Uterus (tissue), 4 donors: ENCODE measurements at places on chromosomes 3 and 15. TPM values are rescaled to one million over a fixed set of nuclear protein-coding genes. Genes with fewer than 3 reads are reported as not detected.
A peak's percentile ranks its signal among the peaks of the same experiment; 100 is the strongest.

DNA sequence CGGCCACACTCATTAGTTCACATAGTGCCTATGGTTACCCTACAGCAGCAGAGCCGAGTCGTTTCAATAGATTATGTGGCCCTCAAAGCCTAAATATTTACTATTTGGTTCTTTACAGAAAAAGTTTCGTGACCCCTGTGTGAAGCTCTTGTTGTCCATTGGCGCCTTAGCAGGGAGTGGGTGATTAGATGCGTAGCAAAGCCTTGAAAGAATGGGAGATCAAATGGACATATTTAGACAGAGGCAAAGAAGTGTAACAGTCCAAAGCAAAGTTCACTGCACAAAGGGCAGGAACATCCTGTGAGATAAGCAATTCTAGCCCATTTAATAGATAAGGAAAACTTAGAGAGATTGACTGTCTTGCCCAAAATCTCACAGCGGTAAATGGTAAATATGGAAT is 247.4 kb upstream of the TRIM42 start:
- DNase-seq = no peak
- H3K4me1 ChIP-seq = no peaks in the 10 kb centered on the region
- no peak overlapping the region for H3K27ac ChIP-seq
- no peaks in the 10 kb centered on the region for H3K36me3 ChIP-seq

GRCh38 chr3:8872261-8872660 is 91.0 kb downstream of the RAD18 start:
- H3K4me3 ChIP-seq = no peak overlapping the region
- H3K27me3 ChIP-seq = no peaks in the 10 kb centered on the region
- H3K4me1 ChIP-seq = no peaks in the 10 kb centered on the region
- H3K27ac ChIP-seq = no peak overlapping the region
- no peaks in the 10 kb centered on the region for H3K36me3 ChIP-seq

GRCh38 chr3:150014782-150015181 is 44.1 kb upstream of the PFN2 start:
- H3K27me3 ChIP-seq = no peaks in the 10 kb centered on the region
- H3K4me3 ChIP-seq = no peak overlapping the region
- DNase-seq = no peak
- no peak overlapping the region for H3K27ac ChIP-seq
- no peaks in the 10 kb centered on the region for H3K36me3 ChIP-seq

DNA sequence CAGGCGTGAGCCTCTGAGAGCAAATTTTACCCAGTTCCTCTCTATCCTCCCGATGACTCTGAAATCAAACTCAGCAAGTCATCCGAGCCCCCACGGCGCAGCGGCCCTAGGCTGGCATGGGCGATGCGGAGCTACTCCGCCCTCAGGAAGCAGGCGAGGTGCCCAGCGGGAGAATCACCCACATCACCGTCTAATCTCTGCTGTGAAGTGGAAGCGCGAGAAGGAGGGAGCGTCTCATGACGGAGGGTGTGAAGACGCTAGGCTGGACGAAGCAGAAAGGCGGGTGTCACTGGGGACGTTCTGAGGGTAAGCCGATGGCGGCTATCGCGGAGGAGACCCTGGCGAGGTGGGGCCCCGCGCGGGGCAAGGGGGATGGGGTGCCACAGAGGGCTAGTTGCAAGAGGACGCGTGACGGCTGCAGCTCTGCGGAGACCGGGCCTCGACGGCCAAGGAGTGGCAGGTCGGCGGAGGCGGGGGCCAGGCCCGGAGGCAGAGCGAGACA is 9.1 kb upstream of the GNAI2 start:
- peak overlapping the region; percentile 35 for H3K4me3 ChIP-seq
- no peaks in the 10 kb centered on the region for H3K4me1 ChIP-seq
- no peaks in the 10 kb centered on the region for H3K27me3 ChIP-seq
- no peak for DNase-seq
- peak overlapping the region; percentile 82 for H3K27ac ChIP-seq
- H3K36me3 ChIP-seq = no peaks in the 10 kb centered on the region

- no peak for DNase-seq
- no peaks in the 10 kb centered on the region for H3K27me3 ChIP-seq
- H3K4me1 ChIP-seq = no peaks in the 10 kb centered on the region
- H3K36me3 ChIP-seq = no peaks in the 10 kb centered on the region
- H3K4me3 ChIP-seq = no peak overlapping the region
These were observed 10.3 kb downstream of the GK5 start for GRCh38 chr3:142215106-142215505.

DNA sequence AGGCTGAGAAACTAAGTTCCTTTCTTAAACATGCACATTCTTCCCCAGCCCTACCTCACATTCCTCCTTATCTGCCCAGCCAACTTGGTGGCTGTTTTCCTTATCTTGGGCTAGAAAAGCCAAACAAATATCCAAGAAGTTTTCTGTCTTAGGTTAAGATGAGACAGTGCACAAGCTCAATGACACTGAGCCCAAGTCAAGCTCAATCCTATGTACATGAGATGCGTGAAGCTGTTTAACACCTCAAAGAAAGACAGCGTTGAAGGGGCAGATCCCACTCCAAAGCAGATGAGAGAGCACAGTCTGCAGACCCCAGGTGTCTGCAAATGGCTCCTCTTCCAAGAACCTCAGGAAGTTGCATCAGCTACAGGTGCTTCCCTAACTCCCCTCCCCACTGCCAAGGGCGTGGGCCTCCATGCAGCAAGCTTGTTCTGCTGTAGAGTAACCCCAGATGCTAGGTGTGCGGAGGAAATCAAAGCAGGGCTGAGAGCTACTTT is 16.6 kb downstream of the LRRC2 start:
- H3K4me3 ChIP-seq = no peak overlapping the region
- H3K4me1 ChIP-seq = no peaks in the 10 kb centered on the region
- no peaks in the 10 kb centered on the region for H3K36me3 ChIP-seq
- DNase-seq = no peak

- no peak overlapping the region for H3K27ac ChIP-seq
- no peak overlapping the region for H3K4me3 ChIP-seq
- H3K27me3 ChIP-seq = no peaks in the 10 kb centered on the region
- no peaks in the 10 kb centered on the region for H3K4me1 ChIP-seq
- no peak for DNase-seq
These were observed 615.7 kb downstream of the TBL1XR1 start for GRCh38 chr3:176581589-176581988.

The CCDC54 gene
- not detected for total RNA-seq

GRCh38 chr3:110589341-110589740 is 482.3 kb upstream of the NECTIN3 start:
- H3K4me3 ChIP-seq = no peak overlapping the region
- H3K27ac ChIP-seq = no peak overlapping the region
- no peaks in the 10 kb centered on the region for H3K27me3 ChIP-seq
- no peaks in the 10 kb centered on the region for H3K36me3 ChIP-seq
- H3K4me1 ChIP-seq = no peaks in the 10 kb centered on the region
- no peak for DNase-seq

The CCNB2 gene
- total RNA-seq = 21.8 TPM

The GP5 gene
- 0.24 TPM for total RNA-seq

The CFAP20DC gene
- total RNA-seq = 5.1 TPM

The TMEM212 gene
- total RNA-seq = not detected

GRCh38 chr3:181709537-181710279 is 2.0 kb upstream of the SOX2 start:
- H3K27ac ChIP-seq = no peak overlapping the region

DNA sequence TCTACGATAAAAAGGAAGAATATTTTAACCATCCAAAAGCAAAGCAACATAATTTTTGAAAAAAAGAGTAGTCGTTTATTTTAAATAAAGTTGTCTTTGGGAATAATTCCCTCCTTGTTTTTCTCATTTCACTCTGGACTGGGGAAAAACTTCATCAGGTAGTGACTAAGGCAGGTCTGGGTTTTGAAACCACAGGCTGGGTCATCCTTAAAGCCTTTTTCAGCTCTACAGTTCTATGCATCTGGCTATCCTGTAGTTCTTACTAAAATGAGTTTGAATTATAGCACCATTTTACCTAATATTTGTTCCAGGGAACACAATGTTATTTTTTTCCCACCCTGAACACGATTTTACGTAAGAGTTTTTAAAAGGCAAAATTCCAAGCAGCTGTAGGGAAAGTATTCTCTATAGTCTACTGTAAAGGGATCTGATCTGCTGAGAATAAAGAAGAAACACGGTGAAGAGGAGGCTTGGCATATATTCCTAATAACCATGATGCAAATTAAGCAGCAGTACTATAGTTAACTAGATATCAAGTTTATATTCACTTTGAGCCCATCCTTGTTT is 107.7 kb downstream of the OSBPL10 start:
- H3K36me3 ChIP-seq = no peaks in the 10 kb centered on the region
- H3K4me1 ChIP-seq = no peaks in the 10 kb centered on the region
- H3K27me3 ChIP-seq = no peaks in the 10 kb centered on the region
- no peak for DNase-seq
- no peak overlapping the region for H3K27ac ChIP-seq

GRCh38 chr3:58962040-58962651 is 87.7 kb downstream of the CFAP20DC start:
- H3K36me3 ChIP-seq = no peaks in the 10 kb centered on the region
- no peaks in the 10 kb centered on the region for H3K4me1 ChIP-seq
- H3K27ac ChIP-seq = no peak overlapping the region
- DNase-seq = no peak

The ZMYND10 gene
- 11.4 TPM for total RNA-seq

DNA sequence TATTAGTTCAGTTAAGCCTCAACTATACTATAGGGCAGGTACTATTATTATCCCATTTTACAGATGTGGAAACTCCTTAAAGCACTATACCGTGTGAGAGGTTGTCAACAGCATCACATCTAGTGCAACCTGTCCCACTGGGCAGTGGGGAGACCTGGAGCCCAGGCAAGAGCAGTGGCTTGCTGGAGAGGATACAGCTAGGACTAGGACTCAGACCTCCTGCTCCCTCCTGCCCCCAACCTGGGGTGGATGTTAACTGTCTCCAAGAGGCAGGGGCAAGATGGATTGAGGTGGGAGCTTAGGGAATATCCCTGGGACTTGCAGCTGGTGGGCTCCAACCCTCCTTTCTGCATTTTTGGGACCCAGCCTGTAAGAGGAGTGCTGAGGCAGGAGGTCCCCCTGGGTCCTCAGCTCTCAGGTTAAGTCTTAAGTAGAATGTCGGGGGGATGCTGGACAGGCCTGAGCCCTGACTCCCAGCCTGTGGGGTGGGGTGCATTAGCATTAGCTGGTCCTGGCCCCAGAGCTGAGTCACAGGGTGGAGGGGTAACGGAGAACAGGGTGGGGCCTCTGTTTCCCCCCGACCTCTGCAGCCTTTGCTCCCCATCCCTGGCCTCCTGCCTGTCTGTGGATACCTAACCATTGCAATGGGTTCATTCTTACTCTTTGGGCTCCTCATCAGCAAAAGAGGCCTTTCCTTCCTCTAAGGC is 6.6 kb downstream of the SNX33 start:
- H3K27ac ChIP-seq = peak overlapping the region; percentile 8
- no peak for DNase-seq
- no peaks in the 10 kb centered on the region for H3K27me3 ChIP-seq
- no peaks in the 10 kb centered on the region for H3K36me3 ChIP-seq
- H3K4me3 ChIP-seq = no peak overlapping the region

The LINGO1 gene
- 8.4 TPM for total RNA-seq

DNA sequence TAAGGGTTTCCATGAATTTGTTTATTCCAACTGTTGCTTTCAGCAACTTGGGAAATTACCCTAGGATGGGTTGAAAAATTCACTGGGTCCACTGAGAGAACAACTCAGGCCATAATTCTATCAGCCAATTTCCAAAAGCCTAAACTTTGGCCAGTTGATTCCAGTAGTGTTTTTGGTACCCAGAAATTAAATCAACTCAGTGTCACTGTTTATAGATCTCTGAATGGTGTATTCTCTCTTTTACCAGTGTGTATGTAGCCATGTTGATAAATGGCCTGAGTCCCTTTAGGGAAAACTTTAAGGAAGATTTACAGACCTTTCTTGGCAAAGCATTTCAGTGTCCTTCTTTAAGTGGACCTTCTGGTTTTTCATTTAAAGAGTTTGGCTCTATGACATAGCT is 636.4 kb downstream of the OTOL1 start:
- H3K4me3 ChIP-seq = no peak overlapping the region
- H3K36me3 ChIP-seq = no peaks in the 10 kb centered on the region
- H3K27me3 ChIP-seq = no peaks in the 10 kb centered on the region
- no peaks in the 10 kb centered on the region for H3K4me1 ChIP-seq
- DNase-seq = no peak
- no peak overlapping the region for H3K27ac ChIP-seq

- no peak overlapping the region for H3K4me3 ChIP-seq
- no peaks in the 10 kb centered on the region for H3K27me3 ChIP-seq
These were observed 175.6 kb downstream of the GHSR start for GRCh38 chr3:172272698-172273097.

DNA sequence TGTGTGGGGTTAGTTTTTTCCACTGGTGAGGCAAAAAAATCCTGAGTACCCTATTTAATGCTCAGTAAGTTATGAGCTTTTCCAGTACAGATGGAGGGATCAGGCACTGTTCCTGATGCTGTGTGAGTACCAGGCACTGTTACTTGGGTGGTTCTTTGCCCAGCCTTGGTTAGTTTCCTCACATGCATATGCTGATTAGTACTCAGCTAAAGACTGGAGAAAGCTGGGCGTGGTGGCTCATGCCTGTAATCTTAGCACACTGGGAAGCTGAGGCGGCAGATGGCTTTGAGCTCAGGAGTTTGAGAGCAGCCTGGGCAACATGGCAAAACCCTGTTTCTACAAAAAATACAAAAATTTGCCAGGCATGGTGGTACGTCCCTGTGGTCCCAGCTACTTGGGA is 210.3 kb upstream of the SGO1 start:
- H3K27ac ChIP-seq = no peak overlapping the region
- H3K27me3 ChIP-seq = no peaks in the 10 kb centered on the region
- DNase-seq = no peak
- H3K4me3 ChIP-seq = no peak overlapping the region
- H3K36me3 ChIP-seq = no peaks in the 10 kb centered on the region

DNA sequence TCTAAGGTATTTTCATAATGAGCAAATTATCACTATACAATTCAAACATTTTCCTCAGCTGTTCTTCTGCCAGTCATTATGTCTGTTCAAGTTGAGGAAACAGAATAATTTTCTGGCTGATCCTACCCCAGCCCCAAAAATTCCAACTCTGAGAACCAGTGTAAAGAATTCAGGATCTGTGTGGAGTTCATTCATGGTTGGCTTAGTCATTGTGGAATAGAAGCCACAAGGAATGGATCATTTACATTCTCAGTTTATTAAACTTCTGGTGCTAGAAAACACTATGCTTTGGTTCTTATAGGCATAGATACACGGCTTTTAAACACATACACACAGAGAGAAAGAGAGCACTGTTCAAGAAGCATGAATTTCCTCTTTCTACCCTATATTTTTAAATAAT is 134.6 kb downstream of the CMSS1 start:
- H3K4me3 ChIP-seq = no peak overlapping the region
- H3K27me3 ChIP-seq = no peaks in the 10 kb centered on the region
- H3K36me3 ChIP-seq = no peaks in the 10 kb centered on the region
- H3K27ac ChIP-seq = no peak overlapping the region
- no peak for DNase-seq
